ENCODE measurements at places on chromosomes 3 and 15.

GRCh38 chr3:184680385-184681345 lies 31.2 kb downstream of the MAGEF1 start:
- DNase-seq: no peak

DNA sequence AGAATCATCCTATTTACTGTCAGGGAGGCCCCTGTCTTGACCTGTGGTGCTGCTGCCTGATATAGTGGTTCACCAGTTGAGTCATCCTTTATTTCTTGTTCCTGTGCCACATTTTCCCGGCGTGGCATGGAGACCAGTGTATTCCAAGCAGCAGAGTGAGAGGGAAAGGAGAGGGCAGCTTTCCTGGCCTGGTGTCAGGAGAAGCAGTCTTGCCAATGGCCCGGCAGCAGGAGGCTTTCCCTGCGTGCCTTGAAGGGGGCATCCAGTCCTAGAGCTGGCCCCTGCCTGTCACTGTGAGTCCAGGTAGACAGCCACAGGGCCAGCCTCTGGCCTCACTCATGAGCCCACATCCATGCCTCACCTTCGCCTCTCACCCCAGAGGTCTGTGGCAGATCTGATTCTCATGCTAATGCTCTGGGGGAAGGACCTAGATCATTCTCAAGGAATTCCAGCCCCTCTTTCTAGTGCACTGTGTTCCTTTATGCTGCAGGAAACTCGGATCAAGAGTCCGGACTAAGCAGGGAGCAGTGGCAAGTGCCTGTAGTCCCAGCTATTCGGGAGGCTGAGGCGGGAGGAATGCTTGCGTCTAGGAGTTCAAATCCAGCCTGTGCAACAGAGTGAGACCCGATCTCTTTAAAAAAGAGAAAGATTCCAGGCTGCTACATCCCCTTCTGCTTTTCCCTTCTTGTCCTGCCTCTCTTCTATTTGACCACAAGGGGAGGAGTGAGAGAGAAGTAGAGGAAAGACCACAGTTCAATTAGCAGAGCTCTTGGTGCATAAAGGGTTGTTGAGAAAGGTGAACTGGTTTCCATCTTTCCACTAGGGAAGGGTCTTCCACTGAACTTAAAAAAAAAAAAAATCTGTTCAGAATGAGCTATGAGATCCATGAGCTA lies 66.8 kb upstream of the HACD2 start:
- no peak for DNase-seq

DNA sequence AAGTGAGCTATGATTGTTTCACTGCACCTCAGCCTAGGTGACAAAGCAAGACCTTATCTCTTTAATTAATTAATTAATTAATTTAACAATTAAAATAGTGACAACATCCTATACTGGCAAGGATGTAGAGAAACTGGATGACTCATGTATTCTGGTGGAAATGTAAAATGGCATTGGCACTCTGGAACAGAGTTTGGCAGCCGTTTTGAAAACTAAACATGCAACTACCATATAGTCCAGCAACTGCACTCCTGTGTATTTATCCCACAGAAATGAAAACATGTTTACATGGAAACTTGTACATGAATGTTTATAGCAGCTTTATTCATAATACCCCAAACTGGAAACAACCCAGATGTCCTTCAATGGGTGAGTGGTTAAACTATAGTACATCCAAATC lies 56.6 kb downstream of the ANP32A start:
- DNase-seq: no peak

- no peak for DNase-seq
These were observed 2.1 kb downstream of the RIOX2 start for GRCh38 chr3:97970156-97970555.

DNA sequence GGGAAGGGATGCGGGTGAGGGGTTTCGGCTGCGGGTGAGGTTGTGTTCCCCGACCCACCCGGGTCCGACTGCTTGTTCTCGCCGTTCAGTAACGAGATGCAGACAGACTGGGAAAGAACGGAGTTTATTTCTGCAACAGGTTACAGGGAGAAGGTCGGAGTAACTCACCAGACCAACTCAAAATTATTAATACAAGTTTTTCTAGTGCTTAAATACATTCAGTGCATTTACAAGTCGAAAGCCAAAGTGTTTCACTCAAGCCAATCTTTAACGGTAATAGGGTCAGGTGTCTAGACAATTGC lies 492 bp upstream of the HIGD1A start:
- DNase-seq: peak; percentile 3

DNA sequence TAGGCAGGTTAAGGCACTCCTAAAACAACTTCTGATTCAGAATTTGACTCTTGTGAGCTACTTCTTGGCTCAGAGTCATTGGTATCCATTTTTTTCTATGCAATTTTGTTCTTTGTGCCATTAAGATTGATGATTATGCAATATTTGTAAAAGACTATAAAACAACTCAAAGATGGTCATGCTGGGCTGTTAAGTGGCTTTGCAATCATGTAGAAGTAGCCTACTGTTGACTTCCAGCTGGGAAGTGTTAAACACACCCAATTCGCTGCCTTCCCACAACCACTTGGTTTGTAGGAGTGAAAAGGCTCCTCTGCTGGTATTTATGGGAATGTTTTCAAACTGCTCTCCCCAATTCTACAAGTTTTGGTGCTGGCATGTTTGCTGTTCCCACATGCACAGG lies 74.7 kb upstream of the COL6A6 start:
- DNase-seq: no peak

- DNase-seq: no peak
These were observed 526 bp downstream of the RMDN3 start for GRCh38 chr15:40754574-40754882.

DNA sequence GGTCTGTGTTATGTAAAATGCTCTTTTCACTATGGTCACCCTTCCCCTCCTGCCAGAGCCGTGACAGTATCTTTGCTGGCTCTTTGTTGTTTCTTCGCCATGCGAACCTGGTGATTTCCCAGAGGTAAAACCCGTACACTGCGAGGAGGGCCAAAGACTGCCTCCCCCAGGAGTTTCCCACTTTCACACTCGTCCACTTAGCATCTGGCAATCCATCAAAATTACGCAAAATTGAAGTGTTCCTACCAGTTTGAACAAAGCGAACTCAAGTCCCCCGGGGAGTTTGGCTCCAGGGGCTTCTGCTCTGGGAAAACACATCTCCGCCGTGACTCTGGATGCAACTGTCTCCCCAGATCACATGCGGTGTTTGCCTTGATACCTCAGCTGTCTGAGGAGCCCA lies 239.9 kb downstream of the FAM43A start:
- no peak for DNase-seq

DNA sequence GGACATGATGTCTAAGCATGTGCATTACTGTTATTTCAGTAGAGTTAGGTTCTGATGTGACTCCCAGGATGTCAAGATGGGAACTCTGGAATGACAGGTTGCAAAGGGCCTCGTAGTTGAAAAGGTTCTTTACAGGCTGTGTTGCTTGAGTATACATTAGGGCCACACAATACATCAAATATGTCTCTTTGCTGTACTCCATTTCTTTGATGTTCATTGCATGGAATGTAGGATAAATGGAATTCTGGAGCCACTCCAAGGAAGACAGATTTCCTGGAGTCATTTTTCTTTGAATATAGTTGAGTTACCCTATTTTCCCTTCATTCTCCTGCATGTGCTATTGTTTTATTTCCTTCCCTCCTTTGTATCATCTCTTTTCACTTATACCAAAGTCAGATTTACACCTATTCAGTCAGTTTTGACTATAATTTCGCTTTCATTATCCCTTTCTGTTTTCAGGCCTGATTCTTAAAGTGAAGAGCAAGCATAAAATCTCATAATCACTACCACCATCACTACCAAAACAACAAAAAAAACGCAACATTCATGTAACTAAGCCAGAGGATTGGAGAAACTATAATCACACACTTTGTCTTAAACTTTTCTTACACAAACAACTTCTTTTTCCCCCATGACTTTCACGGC lies 61.2 kb upstream of the PTX3 start:
- DNase-seq: no peak

DNA sequence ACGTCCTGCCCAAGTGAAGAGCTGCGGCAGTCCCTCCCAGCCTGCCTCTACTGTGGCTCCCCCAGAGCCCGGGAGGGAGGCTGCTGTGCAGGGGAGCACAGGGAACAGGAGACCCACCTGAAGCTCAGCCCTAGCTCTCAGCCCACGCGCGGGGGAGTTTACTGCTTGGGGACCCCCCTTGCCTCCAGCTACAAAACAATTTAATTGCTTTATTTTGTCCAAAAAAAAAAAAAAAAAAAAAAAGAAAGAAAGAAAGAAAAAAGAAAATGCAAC lies 78.1 kb downstream of the CLDN11 start:
- no peak for DNase-seq

- no peak for DNase-seq
These were observed 66.6 kb downstream of the IGF1R start for GRCh38 chr15:98714922-98715321.

DNA sequence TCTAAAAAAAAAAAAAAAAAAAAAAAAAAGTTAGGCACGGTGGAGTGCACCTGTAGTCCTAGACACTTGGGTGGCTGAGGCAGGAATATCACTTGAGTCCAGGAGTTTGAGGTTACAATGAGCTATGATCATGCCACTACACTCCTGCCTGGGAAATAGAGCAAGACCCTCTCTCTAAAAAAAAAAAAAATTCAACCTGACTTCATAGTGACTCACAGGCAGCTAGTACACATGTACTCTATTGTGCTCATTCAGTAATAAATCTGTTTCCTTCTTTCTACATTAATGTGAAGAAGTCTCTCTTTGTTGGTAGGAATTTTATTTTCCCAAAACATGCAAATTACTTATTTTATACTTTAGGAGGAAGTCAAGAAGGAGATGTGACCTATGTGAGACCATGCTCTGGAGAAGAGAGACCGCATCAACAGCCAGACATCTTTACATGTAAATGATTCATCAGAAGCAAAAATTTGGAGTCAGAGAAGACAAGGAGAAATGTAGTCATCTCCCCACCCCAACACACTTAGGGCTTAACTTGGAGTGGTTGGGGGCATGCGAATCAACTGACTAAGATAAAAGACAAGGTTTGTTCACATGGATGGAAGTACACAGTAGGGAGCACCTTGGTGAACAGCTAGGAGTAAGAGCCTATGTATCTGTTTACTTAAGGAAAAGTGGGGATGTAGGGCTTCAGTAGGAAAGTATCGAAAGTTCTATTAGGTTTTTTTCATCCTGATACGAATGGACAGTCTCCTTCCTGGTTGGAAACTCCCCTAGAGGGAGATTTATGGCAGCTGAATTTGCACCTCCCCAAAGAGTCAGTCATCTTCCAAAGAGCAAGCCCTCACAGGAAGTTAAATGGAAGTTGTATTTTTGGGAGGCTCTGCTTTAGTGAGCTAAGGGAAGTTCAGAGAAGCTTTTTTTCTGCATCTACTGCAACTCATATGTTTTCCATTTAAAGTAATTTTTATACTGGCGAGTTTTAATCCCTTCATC lies 23.0 kb upstream of the NMD3 start:
- DNase-seq: no peak

DNA sequence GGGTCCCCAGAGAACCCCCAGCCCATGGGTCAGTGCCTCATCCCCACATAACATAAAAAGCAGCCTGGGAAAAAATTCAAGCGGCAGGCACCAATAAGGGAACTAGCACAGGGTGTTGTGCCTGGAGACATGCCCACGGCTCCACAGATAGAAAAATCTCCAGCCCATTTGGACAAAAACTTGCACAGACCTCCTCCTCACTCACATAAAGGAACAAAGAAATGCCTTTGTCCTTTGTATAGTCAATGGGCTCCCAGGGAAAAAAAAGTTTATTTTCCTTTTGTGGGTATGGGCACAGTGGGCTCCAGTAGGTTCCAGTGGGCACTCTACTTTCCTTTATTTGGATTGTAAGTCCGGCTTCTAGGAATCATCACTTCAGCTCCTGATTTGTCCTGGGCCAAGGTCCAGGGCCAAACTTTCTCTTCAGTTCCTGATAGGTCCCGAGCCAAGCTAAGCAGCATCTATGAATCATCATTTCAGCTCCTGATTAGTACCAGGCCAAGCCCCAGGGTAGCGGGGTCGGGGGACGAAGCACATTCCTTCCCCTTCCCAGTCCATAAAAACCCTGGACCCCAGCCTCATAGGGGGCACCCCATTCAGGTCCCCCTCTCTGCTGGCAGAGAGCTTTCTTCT lies 1.6 kb upstream of the DNAH12 start:
- no peak for DNase-seq

DNA sequence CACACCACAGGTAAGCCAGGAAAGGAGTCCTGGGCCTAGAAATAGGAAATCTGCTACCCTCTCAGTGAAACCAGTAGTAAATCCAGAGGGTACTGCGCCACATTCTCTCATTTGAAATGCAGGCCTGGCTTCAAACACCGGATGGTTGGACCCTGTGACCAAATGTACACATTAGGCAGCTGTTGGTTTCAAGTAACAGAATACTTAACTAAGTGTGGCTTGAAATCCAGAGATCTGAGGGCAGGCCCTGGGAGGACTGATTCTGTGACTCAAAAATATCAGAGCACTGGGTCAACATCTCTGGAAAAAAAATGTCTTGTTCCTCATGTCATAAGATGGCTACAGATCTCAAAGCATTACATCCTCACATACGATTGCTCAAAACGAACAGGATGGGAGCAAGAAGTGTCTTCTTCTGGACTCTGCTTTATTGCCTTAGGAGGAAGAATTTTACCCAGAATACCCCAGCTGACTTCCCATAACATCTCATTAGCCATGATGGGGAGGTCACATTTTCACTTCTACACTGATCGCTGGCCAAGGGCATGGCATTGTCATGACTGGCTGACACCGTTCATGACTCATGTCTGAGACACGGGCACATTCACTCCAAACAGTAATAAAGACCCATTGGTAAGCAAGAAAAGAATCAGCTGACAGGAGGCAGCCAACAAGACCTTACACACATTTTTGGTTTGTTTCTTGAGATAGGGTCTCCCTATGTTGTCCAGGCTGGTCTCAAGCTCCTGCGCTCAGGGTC lies 166.0 kb downstream of the ARRDC4 start:
- no peak for DNase-seq

GRCh38 chr3:101069901-101070798 lies 76.9 kb upstream of the ABI3BP start:
- peak; percentile 56 for DNase-seq

- DNase-seq: no peak
These were observed 24.4 kb upstream of the COPG1 start for GRCh38 chr3:129224984-129225393.

DNA sequence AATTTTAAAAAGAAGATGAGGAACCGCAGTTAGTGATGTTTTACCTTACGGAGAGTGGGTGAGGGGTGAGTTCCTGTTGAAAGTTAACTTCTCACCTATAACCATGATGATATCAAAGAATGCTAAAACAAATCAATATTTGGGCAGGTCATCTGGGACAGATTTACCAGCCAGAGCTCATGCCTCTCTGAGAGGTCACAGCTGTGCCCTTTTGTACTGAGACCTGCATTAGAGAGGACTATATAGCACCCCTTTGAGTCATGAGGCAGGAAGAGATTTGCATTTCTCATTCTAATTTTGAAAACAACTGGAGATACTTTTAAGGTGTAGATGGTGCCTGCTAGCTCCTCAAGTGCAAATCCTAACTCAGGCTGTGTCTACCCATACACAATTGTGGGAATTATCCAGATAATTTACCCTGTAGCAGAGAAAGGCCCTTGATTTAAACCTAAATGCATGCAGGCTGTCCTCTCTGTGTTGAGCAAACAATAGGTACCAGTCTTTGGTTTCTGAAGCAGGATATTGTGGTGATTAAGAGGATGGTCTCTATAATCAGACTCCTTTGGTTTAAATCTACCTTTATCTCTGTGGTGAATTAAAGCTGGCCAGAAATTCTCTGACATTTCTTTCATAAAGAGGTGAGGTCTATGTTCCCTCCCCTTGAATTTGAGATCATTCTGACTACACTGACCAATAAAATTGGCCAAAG lies 5.8 kb upstream of the TM4SF4 start:
- no peak for DNase-seq

GRCh38 chr15:73048624-73049295 lies 3.5 kb upstream of the NEO1 start:
- no peak for DNase-seq

Measured in stimulated activated CD4-positive, alpha-beta T cell treated with anti-CD3 and anti-CD28 coated beads, Interleukin-4, amount 100 ng/mL, for 4 hours (primary cell).